ENCODE measurements at places on chromosomes 11 and 22.

DNA sequence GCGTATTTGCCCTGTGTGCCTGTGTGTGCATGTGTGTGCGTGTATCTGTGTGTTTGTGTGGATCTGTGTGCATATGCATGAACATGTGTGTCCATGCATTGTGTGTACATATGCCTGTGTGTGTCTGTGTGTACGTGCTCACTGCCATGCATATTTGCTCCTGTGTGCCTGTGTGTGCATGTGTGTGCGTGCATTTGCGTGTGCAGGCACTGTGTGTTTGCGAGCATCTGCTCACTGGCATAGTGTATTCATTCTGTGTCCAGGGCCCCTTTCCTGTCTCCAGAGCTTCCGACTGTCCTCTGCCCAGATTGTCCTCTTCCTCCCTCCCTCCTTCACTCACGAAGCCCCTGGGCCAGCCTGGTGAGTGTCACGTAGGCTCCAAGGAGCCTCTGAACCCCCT lies 5.8 kb downstream of the EMID1 start:
- DNase-seq, result no peak

DNA sequence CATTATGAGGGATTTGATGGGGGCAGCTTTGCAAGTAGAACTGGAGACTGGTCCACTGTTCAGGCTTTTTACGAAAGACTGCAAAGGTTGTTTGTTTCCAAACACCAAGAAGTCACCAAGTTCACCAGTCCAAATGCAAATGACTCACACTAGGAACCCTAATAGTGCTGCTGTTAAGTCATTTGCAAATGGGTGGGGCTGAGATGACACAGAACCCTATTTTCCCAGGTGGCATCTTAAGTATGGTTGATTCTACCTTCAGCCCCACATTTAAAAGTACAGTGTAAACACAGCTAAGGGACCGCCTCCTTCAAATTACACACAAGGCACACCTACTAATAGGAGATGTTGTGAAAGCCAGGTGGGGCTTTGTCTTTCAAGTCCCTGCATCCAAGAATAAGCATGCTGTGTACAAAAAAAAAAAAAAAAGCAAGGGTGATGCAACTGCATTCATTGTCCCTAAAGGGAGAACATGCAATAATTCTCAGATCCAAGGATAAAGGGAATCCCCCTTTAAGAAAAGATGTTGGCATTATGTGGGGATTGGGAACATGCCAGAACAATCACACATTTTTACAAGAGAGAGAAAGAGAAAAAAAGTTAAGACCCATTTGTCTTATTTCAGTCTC lies 27.3 kb downstream of the BDNF start:
- no peak for DNase-seq

- DNase-seq, result no peak
Measured at GRCh38 chr11:48107188-48107704, 109.4 kb upstream of the OR4B1 start.

DNA sequence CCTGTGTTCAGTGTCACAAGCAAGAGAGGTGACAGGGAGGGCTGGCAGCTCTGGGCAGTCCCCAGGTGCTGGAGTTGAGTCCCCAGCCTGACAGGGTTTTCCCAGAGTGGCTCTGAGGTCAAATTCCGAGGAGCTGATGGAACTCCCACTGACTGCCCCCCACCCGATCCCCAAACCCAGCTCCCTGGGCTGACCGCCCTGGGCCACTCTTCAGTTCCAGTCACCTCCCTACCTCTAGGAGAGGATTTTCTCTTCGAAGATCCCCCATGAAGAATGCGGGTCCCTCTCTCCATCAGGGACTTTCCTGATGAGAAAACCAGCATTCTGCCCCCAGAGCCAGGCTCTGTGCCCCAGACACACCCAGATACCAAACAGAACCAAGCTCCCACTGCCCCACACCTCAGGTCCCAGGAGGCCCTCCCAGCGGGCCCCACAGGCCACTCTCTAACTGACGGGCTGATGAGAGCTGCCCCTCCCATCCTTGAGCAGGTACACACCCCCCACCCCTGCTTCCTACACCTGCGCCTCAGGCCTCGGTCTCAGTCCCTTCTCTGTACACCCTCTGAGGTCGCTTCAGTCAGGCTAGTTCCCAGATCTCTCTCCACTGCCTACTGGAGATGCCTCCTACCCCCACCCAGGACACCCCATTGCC lies 12.1 kb upstream of the RAC2 start:
- DNase-seq, result no peak

DNA sequence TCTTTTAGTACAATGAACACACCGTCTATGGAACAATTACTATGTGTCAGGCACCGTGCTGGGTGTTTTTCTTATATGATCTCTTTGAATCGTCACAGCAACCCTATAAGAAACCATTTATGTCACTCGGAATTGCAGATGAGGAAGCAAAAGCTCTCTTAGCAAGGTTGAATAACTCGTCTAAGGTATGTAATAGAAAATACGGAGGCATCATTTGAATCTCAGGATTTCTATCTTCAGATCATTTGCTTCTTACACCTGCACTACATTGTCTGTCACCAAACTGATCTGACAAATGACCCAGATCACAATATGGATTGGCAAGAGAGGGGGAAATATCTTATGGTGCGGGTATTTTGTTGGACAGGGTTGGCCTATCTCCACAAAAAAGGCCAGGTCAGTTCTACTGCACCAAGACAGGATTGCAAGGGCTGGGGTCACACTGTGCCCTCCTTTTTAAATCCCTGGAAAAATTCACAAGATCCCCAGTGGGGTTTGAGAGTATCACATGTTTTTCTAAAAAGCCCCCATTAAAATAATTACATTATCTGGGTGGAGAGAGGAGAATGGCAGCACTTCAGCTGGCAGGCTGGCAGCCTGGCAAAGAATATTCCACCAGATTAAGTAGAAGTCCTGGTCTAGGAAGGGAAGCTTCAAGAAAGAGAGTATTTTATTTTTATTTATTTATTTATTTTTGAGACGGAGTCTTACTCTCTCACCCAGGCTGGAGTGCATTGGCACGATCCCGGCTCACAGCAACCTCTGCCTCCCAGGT lies 110.7 kb upstream of the CLMP start:
- DNase-seq, result no peak

DNA sequence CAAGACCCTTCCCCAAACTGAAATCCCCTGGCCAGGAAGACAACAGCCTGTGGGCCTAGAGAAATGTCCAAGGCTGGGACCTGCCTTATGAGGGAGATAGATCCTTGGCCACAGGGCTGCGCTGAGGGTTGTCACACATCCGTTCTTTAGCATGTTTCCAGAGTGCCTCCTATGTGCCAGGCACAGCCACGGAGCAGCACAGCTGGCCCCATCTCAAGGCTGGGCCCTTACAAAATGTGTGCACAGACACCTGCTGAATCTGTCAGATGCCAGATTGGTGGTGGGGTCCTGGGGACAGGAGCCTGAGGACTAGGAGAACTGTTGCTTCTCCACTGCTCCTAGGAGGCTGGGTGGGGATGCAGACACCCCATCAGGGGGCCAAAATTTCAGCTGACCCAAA lies 11.2 kb downstream of the GRIK4 start:
- DNase-seq, result no peak

DNA sequence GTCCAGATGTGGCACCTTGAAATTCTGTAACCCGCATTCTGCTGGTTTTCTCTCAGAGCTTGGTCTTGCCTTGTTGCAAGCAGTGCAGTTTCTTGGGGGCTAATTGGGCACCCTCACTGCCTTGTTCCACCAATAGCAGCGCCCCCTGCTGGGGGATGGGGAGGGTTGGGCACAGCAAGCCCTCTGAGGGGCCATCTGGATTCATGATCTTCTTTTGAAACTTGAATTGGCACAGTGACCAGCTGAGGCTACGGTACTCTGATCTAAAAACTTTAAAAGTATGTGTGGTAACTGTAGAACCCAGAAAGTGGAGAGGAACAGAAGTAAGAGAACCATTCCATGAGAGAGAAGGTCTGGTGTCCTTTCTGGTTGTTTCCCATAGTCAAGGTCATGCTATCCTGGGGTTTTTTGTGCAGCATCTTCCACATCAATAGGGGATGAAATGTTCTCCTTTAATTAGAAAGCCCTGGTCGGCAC lies 64.2 kb downstream of the MED15 start:
- DNase-seq, result no peak

DNA sequence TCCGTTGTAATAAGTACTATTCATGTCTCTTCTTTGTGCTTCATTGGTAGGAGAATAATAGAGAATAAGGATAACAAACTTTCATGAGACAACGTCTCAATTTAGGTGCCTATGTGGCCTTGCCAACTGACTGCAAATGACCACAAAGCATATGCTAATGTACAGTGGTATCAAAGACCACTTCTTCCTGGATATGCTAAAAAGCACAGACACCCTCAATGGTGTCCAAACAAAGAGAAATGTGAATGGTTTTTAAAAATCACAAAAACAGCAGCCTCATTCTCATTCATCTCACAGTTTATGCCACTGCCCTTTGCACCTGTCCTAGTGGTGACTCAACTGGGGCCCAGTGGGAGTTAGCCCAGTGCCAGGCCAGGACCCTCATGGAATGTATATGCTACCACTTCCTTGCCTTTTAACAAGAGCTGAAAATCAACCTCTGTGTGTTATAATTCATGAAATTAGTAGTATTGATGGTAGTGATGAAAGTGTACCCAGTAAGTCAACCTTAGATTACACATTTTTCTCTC lies 65.2 kb upstream of the MTMR2 start:
- DNase-seq, result no peak

- no peak for DNase-seq
Measured at GRCh38 chr22:19877626-19878339, 23.1 kb upstream of the GNB1L start.

DNA sequence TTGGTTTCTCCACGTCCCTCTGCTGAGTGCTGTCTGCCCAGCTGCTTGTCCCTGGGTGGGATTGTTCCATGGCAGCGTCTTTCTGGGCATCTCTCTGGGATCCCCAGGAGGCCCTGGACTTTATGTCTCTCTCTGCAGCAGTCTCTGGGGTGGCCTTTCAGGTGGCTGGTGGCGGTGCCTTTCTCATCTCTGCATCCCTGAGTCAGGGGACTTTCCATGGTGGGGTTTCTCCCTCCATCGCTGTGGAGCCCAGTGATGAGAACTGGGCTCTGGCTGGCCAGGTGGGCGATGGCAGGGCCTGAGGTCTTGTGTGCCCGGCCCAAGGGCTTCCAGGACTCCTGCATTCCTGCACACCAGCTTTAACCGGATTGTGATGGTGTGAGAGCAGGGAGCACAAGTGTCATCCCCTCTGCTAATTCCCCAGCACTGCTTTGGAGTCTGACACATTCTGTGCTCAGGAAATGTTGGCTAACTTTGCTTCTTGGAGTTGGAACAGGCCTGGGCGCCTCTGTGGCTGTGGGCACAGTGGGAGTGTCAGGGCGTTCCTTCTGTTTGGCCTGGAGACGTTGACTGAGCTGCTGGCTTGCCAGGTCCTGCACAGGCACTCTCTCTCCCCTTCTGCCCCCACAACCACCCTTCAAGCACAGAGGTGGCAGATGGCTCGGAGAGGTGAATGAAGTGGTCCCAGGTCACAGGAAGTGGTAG lies 27.9 kb downstream of the FAM83F start:
- no peak for DNase-seq

DNA sequence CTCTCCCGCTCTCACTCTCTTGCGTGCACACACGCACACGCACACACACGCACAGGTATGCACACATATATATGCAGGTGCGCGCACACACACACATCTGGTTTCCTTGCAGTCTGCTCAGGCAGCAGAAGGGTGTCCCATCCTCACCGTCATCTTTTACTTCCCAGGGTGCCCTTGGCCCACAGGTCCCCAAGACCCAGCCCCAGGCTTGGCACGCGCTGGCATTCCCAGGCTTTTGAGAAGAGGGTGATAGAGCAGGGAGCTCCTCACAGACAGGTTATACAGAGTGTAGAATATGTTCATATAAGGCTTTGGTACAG lies 52.0 kb upstream of the SPATA19 start:
- DNase-seq, result no peak

DNA sequence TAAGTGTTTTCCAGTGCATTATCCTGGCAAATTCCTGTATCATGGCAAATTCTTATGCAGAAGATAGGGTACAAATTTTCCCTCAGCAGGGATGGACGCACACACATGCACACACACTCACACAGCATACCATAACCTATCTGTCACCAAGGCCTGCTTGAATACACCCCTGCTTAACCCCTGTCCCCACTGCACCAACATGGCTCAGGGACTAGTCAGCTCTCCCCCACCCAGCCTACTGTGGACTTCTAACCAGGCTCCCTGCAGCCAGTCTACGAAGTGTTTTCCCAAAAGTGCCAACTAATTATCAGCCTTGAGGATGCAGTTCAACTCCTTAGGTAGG lies 63.1 kb downstream of the RAB30 start:
- DNase-seq, result no peak

DNA sequence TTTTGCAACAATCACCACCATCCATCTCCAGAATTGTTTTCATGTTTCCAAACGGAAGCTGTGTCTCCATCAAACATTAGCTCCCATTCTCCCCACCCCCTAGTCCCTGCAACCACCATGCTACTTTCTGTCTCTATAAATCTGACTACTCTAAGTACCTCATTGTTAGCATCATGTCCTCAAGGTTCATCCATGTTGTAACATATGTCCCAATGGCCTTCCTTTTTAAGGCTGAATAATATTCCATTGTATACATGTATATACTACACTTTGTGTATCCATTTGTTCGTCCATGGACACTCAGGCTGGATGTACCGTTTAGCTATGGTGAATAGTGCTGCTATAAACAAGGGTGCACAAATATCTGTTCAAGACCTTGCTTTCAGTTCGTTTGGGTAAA lies 8.2 kb upstream of the DPF2 start:
- DNase-seq, result no peak

DNA sequence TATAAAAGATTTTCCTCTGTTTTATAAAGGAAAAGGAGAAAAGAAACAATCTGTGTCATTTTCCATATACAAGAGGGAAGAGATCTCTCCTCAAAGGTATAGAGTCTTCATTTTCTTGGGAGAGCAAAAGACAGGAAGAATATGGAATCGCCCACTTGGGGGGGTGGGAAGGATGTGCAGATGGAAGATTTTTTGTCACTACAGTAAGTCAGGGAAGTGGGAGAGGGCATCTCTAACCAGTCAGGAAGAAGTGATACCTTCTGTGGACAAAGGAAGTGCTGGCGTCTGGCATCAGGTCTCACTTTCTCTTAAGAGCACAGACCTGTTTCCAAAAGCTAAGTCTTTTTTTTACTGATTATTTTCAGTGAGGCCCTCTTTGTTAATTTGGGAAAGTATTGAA lies 1.4 kb downstream of the PRR14L start:
- no peak for DNase-seq

- DNase-seq, result no peak
Measured at GRCh38 chr11:63510360-63511047, 4.6 kb downstream of the LGALS12 start.

GRCh38 chr11:26946257-26946716 lies 47.6 kb upstream of the FIBIN start:
- DNase-seq, result no peak

- no peak for DNase-seq
Measured at GRCh38 chr11:69828276-69828970, 9.2 kb upstream of the FGF3 start.

- DNase-seq, result no peak
Measured at GRCh38 chr11:67238894-67239782, 27.1 kb upstream of the GRK2 start.

Data from GF-D8 (cell line).